ENCODE measurements at places on chromosomes 7 and 10.

- DNase-seq: no peak
These were observed 111.4 kb upstream of the GLCCI1 start for GRCh38 chr7:7857143-7857583.

DNA sequence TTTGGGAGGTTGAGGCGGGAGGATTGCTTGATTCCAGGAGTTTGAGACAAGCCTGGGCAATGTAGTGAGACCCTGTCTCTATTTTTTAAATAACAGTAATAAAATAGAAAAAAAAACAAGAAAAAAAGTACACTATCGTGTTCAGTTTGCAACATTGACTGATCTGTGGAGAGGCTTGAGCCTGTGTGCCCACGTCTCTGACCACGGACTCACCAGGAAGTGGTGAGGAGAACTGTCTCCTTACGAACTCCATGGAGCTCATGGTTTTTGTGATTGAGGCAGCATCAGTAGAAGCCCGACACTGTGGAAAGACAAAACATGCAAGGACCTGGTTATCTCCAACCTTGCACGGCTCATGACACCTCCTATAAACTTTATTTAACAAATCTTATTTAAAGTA lies 23.9 kb upstream of the DNAJB6 start:
- DNase-seq: no peak

DNA sequence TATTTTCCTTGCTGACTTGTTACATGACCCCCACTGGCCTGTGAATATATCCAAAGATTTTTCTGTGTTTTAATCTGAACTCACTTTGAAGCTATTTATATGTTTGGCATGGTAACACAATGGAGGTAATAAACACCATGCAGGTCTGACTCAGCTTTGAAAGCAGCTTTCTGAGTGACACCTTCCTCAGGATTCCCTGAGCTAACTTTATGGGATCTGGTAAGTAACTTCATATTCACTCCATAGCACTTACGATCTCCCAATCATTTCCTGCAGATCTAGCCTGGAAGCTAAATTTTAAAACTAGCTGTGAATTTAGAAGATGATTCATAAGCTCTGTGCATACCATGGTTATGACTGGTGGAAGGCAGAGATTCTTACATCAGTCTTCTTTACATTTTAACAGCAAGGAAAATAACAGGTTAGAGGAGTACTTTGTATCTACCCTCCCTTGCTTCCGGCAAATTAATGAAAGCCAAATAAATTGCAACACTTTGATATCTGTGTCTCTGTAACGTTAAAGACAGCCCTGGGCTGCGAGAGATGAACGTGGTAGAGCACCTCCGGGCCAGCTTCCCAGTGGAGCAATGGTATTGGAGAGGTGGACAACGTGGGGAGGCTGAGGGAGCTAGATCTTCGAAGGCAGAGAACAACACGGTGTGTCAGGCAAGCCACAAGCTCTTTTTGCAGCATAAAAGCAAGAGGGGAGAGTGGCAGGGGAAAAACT lies 170.2 kb upstream of the KLF14 start:
- DNase-seq: peak; percentile 52

- DNase-seq: no peak
These were observed 42.0 kb downstream of the CDK6 start for GRCh38 chr7:92794391-92794790.

- DNase-seq: no peak
These were observed 11.6 kb downstream of the HBP1 start for GRCh38 chr7:107180378-107180777.

DNA sequence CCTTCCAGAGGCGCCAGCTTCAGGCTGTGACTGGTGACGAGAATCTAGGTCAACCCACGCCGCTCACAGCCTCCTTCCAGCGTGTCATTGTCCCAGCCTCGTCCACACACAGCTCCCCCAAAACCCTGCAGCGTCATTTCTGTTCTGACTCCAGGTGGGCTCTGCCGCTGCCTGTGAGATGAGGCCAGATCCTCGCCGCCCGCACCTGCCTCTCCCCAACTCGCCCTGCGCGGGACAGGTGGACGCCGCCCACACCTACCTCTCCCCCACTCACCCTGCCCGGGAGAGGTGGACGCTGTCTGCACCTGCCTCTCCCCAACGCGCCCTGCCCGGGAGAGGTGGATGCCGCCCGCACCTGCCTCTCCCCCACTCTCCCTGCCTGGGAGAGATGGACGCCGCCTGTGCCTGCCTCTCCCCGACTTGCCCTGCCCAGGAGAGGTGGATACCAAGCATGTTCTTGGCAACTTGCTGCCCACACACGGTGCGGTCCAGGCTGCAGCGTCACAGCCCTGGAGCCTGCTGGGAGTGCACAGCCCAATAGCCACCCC lies 32.0 kb upstream of the CFAP46 start:
- no peak for DNase-seq

DNA sequence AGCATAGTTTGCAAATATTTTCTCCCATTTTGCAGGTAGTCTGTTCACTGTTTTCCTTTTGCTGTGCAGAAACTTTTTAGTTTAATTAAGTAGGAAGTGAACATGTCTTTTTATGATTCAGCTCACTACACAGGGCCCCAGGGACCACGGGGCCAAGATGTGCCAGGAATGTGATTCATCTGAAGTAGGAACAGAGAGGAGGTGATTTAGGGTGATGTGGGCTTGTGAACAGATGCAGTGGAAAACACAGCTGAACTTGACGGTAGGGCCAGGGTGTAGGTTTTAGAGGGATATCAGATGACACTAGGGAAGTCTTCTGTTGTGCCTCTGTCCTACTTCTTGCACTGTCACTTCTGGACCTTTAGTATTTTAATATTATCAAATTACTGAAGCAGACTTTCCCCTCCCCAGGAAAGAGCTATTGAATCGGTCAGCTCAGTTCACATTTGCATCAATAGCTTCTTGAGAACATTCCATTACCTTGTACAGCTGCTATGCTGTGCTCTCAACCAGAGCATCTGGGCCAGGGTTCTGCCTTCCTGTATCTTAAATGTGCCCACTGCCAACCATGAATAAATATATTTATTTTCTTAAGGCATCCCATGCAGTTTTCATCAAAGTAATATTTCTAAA lies 96.9 kb downstream of the OSBPL3 start:
- DNase-seq: peak; percentile 82

GRCh38 chr7:44990109-44991023 lies 9.6 kb upstream of the CCM2 start:
- no peak for DNase-seq

DNA sequence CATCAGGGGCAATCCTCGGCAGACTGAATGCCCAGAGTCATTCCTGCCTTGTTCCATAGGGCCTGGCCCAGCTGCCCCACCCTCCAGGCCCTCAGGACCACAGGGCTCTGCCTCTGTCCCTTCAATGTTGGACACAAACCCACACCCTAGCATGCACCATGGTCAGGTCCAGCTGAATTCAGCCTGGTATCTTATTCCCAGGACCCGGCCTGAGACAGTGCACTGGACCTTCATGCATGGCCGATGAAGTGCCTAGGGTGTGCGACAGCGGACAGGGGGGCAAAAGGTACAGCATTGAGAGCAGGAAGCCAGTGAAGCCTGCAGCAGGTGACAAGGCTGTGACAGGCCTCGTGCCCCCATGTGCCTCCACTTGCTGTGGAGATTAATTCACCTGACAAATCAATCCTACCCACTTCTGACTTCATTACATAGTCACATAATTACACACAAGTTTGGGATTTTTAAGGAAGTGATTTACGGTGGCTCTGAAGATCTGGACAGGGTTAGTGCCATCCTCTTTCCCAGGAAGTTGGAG lies 261.9 kb downstream of the GRID1 start:
- DNase-seq: no peak

GRCh38 chr10:50469778-50470193 lies 154.0 kb downstream of the SGMS1 start:
- peak; percentile 15 for DNase-seq

DNA sequence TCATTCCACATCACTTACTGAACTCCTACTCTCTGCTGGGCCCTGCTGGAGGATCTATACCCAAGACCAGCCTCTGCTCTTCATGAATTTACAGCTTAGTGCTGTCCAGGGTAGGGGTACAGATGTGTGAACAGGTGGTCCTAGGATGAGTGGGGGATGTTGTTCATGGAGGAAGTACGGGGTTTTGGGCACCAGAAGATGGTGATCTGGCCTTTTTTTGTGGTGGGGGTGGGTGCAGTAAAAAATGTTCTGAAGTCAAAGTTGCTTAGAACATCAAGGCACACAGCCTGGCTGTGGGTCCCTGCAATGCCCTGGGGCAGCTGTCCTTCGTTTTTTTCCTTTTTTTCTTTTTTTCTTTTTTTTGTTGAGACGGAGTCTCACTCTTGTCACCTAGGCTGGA lies 34.2 kb upstream of the GNA12 start:
- DNase-seq: no peak

DNA sequence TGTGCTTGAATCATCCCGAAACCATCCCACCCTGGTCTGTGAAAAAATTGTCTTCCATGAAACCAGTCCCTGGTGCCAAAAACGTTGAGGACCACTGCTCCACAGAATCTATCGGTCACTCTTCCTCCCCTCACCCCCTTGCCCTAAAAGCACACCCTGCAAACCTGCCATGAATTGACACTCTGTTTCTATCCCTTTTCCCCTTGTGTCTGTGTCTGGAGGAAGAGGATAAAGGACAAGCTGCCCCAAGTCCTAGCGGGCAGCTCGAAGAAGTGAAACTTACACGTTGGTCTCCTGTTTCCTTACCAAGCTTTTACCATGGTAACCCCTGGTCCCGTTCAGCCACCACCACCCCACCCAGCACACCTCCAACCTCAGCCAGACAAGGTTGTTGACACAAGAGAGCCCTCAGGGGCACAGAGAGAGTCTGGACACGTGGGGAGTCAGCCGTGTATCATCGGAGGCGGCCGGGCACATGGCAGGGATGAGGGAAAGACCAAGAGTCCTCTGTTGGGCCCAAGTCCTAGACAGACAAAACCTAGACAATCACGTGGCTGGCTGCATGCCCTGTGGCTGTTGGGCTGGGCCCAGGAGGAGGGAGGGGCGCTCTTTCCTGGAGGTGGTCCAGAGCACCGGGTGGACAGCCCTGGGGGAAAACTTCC lies 784 bp upstream of the SERPINE1 start:
- DNase-seq: peak; percentile 74
